ENCODE measurements at places on chromosomes 2 and 18.

DNA sequence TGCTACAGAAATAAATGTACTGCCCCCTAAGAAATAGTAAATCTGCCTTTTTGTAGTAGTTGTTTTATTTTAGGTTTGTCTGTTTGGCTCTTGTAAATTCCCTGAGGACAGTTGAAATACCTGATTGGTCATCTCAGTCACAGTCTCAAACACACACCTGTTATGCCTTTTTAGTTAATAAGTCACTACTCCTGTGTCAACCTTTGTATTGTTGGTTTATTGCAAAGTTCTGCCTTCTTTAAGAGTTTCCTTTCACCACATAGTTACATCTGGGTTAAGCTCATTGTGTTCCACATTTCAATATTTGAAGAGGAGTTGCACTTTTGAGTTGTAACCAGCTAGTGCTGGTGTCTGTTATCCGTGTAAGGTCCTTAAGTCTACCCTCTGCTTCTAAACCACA is 198.7 kb downstream of the CCDC85A start:
- no peak for DNase-seq

GRCh38 chr2:47850198-47850597 is 56.1 kb downstream of the FBXO11 start:
- no peak for DNase-seq

DNA sequence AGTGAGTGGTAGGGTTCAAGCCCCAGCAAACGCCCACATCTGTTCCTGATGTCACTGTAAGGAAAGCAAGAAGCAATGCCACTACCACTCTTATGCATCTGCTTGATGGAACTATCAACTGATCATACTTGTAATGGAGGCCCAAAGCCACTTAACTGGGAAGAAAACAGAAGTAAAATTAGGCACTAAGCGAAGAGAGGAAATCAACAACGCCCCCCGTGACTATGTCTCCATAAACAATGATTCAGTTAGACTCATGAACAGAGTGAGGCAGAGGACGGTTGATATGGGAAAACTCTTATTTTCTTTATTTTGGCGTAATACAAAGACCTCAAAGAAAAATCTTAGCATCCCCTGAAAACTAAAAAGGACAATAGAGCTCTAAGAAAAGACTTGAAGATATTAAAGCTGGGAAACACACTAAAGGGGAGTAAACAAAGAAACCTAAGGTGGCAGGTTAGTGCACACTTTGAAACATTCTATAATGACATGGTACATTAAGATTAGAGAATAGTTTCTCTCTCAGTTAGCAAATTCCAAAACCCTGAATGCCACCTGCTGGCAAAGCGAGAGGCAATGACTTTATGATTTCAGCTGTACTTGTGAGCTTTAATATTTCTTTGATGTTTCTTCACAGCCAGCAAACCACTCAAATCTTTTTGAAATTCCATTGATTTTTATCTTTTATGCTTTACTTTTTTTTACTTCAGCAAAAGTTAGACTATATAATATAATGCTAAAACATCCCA is 86.5 kb downstream of the LRP2 start:
- DNase-seq: no peak

GRCh38 chr2:172775319-172775718 is 39.7 kb downstream of the RAPGEF4 start:
- DNase-seq: no peak

GRCh38 chr18:69664399-69664798 is 263.7 kb downstream of the DOK6 start:
- DNase-seq: no peak

GRCh38 chr2:120029672-120030640 is 17.1 kb downstream of the EPB41L5 start:
- no peak for DNase-seq

- no peak for DNase-seq
These were observed 63.6 kb upstream of the FZD5 start for GRCh38 chr2:207833251-207833751.

- no peak for DNase-seq
These were observed 411 bp downstream of the NARS1 start for GRCh38 chr18:57621246-57621604.

DNA sequence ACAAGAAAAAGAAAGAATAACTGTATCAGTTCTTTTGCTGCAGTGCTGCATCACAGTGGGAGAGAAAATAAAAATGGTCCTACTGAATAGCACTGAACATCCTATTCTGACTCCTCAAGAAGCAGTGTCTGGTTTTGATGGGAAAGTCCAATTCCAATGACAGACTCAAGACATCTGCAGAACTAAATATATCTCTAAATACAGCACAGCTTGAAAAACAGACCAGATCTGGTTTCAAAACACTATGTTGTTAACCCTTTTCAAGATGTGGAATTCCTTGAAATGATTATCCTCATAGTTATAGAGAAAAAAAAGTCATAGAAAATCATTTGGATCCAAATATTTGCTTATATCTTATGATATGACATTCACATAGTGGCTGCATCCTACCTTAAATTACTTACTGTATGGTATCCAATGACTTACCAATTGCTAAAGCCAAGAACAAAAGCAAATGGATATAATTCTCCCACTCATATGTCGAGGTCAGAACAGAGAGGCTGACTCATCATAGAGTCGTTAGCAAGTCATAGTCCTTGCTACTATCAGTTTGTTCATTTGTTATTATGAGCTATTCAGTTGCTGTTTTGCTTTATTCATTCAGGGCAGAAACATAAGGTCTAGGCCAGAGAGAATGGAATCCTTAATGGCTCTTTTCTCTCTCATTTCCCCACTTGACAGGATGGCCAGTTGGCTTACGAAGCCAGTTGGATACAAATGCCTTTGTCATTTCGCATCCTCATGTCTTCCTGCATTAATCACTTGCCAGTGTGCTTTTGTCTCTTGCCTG is 62.5 kb upstream of the ACVR2A start:
- DNase-seq: no peak

DNA sequence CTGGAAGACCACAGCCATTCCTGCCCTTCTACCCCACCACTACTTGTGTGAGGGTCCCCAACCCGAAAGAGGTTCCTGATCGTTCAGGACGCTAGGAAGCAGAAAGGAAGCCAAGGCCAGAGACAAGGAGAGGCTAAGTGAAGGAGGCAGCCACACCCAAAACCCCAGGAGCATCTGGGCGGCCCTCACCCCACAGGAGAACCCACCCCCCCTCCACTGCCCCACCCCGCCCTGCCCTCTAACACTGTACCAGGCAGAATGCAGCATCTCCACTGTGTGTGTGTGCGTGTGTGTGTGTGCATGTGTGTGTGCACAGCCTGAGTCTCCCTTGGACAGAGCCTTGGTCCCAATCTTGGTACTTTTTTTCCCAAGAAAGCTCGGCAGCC is 207.5 kb upstream of the HAAO start:
- no peak for DNase-seq
